ENCODE measurements at places on chromosomes 16 and 17.
A peak's percentile ranks its signal among the peaks of the same experiment; 100 is the strongest.

DNA sequence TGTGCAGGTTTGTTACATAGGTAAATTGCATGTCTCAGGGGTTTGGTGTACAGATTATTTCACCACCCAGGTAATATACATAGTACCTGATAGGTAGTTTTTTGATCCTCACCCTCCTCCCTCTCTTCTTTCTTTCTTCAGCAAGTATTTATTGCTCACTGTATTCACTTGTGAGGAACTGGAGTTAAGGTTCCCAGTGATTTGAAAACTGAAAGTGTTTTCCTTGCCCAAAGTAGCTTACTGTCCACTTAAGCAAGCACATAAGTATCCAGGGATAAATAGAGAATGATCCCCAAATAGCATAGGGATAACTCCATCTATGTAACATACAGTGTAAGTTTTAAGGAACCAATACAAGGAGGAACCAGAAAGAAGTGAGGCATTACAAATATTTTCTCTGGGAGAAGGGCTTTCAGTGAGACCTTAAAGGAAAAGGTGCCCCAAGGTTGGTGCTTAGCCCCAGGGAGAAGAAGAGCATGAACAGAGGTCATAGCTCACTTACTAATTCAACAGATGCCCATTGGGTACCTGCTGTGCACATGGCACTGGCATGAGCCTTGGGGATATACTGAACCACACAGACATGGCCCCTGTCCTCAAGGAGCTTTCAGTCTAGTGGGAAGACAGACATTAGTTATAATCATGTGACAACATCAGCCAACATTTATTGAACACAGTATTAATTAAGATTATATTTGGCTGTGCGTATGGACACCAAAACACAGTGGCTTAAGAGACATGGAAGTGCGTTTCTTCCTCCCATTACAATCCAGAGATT lies 17.0 kb downstream of the MYL4 start:
- no peak for DNase-seq

GRCh38 chr17:78818932-78819331 lies 21.7 kb downstream of the USP36 start:
- DNase-seq: no peak

DNA sequence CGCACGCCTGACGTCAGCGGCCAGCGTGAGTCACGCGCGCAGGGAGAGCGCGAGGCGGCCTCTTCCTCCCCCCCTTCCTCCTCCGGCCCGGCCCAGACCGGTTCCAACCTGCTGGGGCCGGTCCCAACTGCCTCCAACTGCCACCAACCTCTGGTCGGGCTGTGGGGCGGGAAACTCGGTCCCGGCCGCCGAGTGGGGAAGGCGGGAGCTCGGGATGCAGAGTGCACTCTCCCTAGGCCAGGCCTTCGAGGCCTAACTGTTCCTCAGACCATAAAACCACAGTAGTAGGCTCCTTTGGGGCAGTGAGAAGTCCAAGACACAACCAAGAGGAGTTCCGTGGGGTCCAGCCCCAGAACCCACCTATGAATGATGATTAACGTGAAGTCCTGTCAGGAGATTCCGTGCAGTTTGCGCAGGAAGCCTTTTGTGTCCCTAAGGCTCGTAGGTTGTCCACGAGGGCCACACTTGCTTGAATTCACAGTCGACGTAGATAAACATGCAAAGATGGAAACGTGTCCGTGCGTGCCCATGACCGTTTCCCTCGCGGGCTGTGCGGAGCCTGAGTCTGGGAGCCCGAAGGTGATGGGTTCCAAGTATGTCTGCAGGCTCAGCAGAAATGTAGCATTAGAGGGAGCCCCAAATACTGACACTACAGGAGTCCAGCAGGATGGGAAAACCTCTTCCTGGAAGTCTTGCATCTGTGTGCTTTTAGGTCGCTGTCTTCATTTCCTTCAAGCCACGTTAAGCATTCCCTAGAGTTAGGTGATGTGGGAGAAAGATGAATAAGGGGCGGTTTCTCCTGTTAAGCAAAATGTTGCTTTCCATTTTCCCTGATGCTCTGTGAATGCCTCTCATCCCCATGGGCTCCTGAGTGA lies 647 bp downstream of the UNK start:
- peak; percentile 94 for DNase-seq

- DNase-seq: no peak
Measured at GRCh38 chr16:52906281-52906680, 146.4 kb downstream of the CHD9NB start.

GRCh38 chr17:18039535-18040260 lies 490 bp downstream of the GID4 start:
- peak; percentile 18 for DNase-seq

DNA sequence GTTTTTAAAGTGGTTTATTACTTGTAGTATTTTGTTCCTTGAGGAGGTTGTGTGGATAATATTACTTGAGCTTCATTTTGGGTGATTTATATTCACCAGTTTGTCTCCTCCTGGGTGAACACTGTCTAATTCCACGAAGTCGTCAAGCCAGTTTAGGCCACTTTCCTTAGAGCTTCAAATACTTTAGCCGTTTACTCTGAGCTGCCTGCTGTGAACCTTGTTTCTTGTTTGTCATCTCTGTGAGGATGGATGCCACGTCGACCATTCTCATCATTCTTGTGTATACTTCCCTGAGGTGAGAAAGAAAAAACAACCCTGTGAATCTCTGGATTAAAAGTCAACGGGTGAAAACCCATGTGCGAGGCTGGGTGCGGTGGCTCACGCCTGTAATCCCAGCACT lies 9.0 kb downstream of the KRT24 start:
- no peak for DNase-seq

DNA sequence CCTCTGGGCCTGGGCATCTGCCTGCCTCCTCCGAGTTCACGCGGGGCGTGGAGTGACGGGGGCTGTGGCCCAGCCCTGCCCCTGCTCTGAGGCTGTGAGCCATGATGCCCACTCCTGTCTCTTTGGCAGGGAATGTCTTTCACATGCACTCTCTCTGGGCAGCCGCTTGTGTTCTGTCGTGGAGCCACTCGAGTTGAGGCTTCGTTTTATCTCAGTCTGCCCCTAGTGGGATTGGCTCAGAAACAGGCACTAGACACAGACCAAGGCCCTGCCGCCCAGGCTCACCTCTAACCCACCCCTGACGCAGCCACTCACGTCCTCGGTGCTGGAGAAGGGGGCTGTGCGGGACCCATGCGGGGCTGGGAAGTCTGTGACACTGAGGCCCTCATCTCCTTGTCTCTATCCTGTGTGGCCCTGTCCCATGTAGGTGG lies 67.5 kb upstream of the KCTD5 start:
- no peak for DNase-seq

GRCh38 chr16:53960954-53961616 lies 257.1 kb downstream of the FTO start:
- DNase-seq: no peak

DNA sequence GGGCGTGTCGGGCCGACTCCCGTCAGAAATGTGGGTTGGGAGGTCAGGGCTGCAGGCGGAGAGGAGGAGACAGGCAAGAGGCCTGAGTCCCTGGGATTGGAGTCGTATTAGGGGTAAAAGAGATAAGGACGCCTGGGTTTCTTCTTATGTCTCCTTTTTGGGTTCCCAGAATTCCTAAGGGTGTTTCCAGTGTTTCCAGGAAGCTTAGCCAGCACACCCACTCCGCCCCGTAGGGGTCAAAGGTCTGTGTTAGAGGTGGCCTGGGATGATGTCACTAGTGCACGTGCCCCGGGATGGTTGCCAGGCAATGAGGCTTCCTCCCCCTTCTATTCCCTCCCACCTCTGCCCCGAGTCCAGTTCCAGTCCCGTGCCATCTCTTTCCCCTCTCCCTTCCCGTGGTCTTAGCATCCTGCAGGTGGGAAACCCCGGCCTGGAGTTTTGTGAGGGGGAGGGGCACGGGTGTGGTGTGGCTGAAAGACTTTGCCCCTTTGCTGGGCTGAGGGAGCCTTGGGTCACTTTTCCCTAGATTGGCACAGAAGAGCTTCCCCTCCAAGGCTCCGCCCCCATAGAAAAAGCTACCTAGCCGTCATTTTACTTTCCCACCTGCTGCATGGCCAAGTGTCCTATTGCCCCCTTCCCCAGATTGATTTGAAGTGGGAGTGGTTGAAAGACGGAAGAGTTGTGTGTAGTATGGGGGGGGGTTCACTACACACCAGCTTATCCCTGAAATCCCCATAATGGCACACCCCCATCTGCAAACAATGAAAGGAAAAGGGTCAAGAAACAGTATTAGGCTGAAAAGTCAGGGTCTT lies 2.8 kb downstream of the KDM6B start:
- peak; percentile 93 for DNase-seq

DNA sequence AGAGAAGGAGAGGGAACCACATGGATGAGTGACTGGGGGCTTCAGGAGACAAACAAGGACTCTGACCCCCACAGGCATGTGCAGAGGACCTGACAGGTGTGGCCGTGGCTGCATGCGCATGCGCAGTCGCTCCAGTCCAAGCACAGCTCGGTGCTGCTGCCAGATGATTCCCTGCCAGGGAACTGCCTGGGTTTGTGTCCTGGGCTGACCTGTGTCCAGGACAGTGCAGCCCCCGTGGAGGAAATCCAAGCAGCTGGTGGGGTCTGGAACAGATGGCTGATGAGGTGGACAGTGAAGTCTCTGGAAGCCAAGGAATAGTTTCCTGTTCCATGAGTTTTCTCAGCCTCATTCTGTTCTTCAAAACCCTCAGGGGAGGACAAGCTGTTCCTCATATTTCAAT lies 27.3 kb downstream of the LASP1 start:
- no peak for DNase-seq

- DNase-seq: peak; percentile 86
Measured at GRCh38 chr17:28547623-28548416, 4.6 kb downstream of the UNC119 start.

- no peak for DNase-seq
Measured at GRCh38 chr17:43877031-43877430, 30.1 kb downstream of the CD300LG start.

DNA sequence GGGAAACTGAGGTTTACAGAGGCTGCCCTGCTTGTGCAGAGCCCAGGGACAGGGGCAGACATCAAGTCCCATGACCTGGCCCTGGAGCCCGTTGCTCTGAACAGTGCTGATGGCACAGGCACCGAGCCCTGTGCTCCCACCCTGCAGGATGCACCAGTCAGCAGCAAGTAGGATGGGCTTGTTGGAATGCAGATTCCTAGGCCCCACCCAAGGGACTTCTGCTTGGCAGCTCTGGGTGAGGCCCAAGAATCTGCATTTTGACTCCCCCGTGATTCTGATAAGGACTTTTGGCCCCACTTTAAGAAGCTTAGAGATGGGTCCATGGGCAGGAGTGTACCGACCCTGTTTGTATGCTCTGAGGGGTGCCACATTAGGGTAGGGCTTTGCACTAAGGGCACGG lies 23.3 kb downstream of the LASP1 start:
- DNase-seq: no peak

DNA sequence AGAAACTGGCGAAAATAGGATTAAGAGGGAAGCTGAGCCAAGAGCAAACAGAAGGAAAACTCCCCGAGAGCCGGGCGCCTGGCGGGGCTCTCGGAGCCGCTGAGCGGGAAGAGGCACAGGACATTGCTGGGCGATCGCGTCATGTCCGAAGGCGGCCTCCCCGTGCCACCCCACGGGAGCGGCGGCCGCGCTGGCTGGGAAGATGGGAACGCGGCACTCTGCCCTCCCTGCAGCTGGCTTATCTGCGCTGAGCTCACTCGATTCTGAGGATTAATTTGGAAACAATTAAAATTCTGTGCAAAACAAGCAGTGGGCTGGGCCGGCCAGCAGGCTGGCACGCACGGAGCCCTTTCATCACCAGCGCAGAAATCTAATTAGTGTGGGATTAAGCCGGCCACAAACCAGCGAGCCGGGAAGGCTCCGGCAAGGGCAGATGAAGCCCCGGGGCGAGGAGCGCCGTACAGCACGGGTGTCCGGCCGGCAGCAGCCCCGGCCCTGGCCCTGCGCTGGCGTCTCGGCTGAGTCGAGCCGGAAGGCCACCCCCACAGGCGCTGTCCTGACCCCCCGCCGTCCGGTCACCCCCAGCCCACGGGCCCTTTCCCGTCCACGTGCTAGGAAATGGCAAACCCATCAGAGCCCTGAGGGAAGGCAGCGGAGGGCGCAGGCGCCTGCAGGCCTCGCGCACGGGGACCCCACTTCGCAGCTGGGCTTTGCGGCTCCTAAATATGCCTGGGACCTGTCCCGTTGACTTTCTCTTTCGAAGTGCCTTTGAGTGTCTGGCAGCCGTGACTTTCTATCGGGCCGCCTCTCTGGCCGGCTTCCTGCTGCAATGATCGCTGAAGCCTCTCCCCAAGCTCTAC lies 37.9 kb downstream of the SOX8 start:
- DNase-seq: no peak

- DNase-seq: no peak
Measured at GRCh38 chr16:62224646-62225209, 188.5 kb upstream of the CDH8 start.

DNA sequence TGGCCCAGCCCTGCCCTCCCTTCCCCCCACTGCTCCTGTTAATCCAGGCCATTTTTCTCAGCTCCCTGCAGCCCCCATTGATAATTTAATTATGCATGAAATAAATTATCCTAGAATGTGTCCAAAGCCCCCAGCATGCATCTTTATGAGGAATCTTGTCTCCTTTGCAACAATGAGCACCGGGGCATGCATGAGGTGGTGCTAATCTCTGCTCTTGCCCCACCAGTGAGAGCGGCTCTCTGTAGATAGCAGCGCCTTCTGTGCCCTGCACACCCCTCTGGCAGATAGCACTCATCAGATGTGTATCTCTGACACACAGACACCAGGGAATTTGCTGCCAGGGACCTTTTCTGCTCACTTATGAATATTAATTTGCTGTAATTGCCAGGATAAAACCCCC lies 140.2 kb upstream of the CDC42EP4 start:
- DNase-seq: no peak

DNA sequence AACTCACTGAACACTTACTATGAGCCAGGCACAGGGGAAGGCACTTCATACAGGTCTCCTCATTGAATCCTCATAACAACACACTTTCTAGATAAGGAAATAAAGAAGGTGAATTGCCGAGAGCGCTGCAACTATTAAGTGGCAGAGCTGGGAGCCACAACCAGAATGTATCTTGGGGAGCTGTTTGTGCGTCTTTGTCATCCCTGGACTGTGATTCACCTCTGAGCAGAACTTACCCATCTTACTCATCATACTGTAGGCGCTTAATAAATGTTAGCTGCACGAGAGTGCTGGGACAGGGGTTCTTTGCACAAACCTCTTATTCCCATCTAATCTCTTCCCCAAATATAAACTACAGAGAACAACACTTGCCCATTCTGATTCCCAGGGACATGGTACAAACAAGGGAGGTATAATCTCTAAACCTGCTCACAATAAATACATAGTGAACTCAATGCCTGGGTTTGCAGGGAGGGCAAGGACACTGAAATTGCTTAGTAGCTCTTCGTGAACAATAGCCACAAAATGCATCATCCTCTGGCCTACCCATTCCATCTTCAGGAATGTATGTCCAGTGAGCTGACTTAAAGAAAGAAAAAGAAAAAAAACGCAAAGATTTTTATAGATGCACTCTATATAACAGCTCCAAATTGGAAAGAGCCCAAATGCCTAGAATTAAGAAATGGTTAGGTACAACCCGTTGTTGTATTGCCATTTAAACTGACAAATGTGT lies 43.0 kb downstream of the MYO18A start:
- peak; percentile 60 for DNase-seq

DNA sequence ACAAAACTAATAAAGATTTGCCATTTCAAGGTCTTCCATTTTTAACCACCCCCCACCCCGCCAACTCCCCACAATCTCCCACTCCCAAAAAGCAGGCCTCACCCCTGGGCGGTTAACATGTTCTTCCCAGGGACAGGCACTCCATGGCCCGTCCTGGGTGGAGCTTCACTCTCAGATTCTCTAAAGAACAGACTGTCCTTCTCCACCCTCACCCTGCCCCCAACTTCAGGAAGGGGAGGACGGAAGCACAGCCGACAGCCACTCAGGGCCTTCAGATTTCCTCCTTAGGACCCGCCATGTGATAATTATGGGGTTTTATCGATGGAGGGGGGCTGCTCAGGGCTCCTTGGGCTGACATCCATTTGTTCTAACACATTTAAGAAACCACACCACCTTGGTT lies 61.9 kb downstream of the ZFHX3 start:
- DNase-seq: no peak

Data from CD14-positive monocyte (primary cell).